Activated gamma-delta T cell (primary cell): ENCODE measurements at places on chromosomes 12 and 14.

DNA sequence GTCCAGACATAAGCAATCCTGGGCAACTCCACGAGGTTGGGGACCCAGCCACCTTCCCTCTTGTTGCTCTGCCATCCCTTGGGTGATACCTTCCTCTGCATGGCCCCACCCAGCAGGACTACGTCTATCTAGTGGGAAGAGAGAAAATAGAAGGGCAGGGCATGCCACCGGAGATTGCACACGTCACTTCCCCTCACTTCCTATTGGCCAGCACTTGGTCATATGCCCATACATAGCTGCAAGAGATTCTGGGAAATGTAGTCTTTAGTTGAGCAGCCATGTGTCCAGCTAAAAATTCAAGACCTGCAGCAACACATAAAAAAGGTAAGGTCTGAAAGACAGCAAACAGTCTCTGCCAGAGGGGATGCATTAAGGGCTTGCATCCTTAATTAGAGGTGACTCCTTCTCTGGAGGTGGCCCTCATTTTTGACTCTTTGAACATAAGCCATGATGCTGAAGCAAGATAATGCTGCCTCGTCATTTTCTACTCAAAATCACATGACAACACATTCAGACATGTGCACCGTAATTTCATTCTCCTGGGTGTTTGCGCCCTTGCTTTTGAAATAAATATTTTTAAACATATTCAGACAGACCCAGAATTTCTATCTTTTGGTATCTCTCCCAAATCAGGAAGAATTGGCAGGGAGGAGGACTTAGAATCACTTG is 91.8 kb upstream of the PWP1 start:
- no peak for DNase-seq

GRCh38 chr12:5273709-5274108 is 158.2 kb upstream of the NTF3 start:
- DNase-seq, result no peak

GRCh38 chr12:114476159-114476558 is 70.2 kb upstream of the TBX5 start:
- DNase-seq, result no peak

DNA sequence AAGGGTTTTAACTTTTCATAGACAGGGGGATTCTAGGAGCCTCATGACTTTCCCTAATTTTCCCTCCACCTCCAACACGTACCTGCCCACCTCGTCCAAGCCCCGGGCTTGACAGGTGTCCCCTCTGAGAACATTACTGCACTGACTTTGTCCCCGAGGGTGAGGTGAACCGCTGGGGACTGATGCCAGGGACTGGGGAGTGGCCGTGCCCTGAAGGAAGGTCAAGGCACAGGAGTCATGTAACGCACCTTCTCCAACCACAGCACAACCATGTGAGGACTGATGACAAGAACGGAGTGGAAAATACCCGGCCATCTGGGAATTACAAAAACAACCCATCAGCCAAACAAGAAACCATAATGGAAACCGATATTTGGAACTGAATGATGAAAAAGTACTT is 214.7 kb upstream of the C14orf180 start:
- DNase-seq, result no peak

- DNase-seq, result no peak
Observed at GRCh38 chr14:32435411-32435810, 106.3 kb downstream of the AKAP6 start.

GRCh38 chr12:56206452-56207166 is 15.1 kb downstream of the RNF41 start:
- no peak for DNase-seq

DNA sequence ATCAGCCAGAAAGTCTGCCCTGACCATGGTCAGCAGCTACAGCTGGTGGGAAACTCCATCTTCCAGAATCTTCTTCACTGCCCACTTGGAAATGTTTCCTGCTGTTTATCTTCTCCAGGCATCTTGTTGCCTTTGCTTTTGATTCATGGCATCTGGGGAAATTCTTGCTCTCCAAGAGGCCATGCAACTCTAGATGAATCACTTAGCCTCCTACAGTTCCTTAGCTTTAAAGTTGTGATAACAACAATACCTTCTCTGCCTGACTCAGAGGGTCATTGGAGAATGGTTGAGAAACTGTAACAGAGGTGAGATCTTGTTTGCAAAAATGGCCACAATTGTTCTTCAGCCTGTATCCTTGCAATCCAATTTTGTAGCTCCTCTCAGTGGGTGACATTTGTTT is 121.0 kb upstream of the VRK1 start:
- no peak for DNase-seq

GRCh38 chr14:22544406-22544805 is 44.6 kb downstream of the DAD1 start:
- DNase-seq, result no peak

- DNase-seq, result no peak
Observed at GRCh38 chr12:6370994-6371754, 4.2 kb downstream of the SCNN1A start.

DNA sequence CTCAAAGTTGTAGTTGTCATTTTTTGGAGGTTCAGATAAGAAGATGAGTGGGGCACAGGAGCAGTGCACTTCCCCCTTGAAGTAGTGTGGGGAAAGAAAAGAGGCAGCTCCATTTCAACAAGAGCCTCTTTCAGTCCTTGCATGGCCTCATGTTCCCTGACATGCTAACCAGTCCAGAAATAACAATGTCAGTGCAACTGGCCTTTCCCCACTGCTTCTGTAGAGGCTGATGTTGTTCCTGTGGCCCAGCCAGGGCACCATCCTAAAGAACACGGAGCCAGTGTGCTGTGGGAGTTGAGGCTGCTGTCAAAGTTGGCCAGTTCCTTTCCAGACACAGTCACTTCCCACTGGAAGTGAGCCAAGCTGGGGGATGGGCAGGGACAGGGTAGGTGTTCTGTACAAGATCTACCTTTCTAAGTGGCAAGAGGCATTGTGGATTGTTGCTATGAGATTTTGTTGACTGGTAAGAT is 77.7 kb upstream of the SLC38A2 start:
- DNase-seq, result no peak

- no peak for DNase-seq
Observed at GRCh38 chr14:91290986-91291385, 46.5 kb upstream of the GPR68 start.

- DNase-seq, result peak; percentile 25
Observed at GRCh38 chr12:112013601-112014402, 576 bp downstream of the ERP29 start.

- DNase-seq, result no peak
Observed at GRCh38 chr12:22318108-22318737, 16.3 kb downstream of the ST8SIA1 start.

- DNase-seq, result no peak
Observed at GRCh38 chr12:48807981-48808380, 10.3 kb upstream of the CACNB3 start.

- no peak for DNase-seq
Observed at GRCh38 chr14:30348445-30348844, 210.5 kb upstream of the G2E3 start.

GRCh38 chr12:122204167-122205052 is 901 bp downstream of the B3GNT4 start:
- no peak for DNase-seq

DNA sequence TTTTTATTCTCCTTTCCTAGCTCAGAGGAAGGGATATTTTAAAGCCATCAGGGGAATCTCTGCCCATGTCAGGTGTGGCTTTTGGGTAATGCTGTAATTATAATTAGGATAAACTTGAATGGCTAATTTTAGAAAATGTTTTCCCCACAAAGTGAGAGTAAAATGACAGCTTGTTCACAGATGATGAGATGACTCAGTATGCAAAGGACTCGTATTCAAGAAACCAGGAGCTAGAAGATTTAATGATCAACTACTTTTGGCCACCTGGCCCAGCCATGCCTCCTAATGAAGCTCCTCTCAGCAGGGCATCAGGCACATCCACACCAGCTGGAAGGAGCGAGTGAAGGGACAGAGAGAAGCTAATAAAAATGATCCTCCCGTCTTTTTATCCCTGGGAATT is 29.0 kb upstream of the PLEKHG7 start:
- no peak for DNase-seq

DNA sequence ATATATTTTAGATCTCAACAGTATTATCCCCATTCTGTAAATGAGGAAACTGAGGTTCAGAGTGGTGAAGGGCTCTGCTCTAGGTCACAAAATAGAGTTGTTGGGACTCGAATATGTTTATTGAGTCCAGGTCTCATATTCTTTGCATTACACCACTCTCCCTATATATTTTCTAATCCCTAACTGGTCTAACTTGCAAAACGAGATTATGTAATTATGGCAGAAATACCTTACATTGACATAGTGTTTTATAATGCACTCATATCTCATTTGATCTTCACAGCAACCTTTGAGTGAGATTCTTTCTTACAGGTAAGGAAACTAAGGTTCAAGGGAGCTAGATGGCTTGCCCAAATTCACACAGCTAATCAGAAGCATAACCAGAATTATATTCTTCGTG is 106.9 kb upstream of the LRIG3 start:
- no peak for DNase-seq

GRCh38 chr12:79725987-79726386 is 35.2 kb upstream of the PAWR start:
- no peak for DNase-seq

DNA sequence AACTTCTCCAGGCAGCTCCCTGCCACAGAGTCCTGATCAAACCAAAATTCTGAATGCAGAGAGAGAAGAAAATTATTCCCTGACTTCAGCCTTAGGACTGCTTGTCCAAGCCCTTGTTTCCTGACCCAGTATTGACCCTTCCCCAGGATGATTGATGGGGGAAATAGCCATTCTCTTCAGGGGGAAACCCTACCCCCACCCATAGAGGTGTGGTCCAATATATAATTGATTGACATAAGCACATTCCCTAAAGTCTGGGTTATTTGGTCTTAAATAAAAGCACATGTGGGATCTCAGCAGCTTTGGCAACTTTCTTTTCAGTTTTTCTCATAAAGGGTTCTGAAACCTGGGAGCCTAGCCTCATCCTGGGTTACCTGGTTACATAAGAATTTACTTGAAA is 201.2 kb upstream of the DDHD1 start:
- no peak for DNase-seq
